Activated CD4-positive, alpha-beta memory T cell treated with anti-CD3 and anti-CD28 coated beads for 36 hours (primary cell): ENCODE measurements at places on chromosomes 6 and 20.

- DNase-seq = no peak
- no peaks in the 10 kb centered on the region for H3K36me3 ChIP-seq
- peaks cover 3% of the 10 kb centered on the region for H3K27me3 ChIP-seq
Measured at GRCh38 chr6:156402227-156402626, 375.0 kb upstream of the ARID1B start.

GRCh38 chr6:14882394-14883026 lies 363.4 kb upstream of the JARID2 start:
- H3K27ac ChIP-seq = no peak overlapping the region
- H3K27me3 ChIP-seq = no peaks in the 10 kb centered on the region
- H3K4me1 ChIP-seq = peaks cover 20% of the 10 kb centered on the region
- H3K36me3 ChIP-seq = no peaks in the 10 kb centered on the region

DNA sequence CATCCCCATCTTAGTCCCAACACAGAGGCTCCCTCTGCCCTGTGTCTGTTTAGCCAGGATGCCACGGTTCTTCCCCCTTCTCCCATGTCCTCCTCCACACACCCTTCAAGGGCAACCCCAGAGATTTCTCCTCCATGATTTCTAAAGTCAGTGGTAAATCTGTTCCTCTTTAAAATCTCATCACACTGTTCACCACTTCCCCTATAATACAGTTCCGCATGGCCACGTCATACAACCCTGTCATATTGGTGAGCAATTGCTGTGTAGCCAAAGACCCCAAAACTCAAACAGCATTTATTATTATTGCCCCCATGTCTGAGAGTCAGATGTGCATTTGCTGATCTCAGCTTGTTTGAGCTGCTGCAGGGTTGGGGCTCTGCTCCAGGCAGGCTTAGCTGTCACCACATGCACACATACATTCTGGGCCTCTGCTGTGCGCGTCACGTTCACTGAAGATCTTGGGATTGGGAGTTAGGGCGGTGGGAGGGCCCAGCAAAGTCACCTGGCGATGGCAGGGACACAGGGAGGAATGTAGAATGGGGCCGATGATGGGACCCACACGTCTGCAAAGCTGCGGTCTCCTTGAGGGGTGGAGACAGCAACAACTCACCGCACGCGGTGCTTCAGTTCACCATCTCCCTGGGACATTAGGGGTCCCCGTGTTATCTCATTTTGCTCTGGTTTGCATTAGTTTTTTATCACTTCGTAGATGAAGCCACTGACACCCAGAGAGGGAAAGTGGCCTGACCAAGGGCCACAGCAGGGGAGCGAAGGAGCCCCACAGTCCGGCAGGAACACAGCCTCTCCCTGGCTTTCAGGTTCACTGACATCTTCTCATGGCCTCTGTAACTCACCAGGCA lies 36.9 kb upstream of the CD93 start:
- H3K4me1 ChIP-seq = no peaks in the 10 kb centered on the region
- H3K4me3 ChIP-seq = no peak overlapping the region
- no peak overlapping the region for H3K27ac ChIP-seq
- no peaks in the 10 kb centered on the region for H3K36me3 ChIP-seq
- DNase-seq = no peak

- no peaks in the 10 kb centered on the region for H3K4me1 ChIP-seq
- H3K4me3 ChIP-seq = no peak overlapping the region
- H3K27me3 ChIP-seq = no peaks in the 10 kb centered on the region
- H3K27ac ChIP-seq = no peak overlapping the region
Measured at GRCh38 chr6:104252276-104252675, 607.4 kb downstream of the HACE1 start.

DNA sequence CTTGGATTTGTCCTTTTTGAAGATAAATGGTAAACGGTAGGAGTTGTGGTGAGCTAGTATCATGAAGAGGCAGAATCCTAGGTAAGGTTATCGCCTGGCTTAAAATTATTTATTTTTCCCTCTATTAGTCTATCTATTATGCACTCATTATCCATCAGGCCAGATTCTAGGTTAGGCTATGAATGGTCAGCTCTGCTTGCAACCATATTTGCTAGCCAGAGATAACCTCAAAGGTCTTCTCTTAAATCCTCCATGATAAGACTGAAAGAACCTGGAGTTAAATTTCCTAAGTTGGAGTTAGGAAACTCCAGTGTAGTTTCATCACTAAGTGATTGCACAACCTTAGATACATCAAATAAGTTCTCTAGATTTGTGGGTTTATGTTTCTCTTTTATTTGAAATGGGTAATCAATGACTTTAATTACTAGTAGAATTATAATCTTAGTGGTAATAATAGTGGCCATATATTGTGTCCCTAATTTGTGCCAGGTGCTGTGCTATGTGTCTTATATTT lies 302.1 kb upstream of the RUNX2 start:
- no peaks in the 10 kb centered on the region for H3K27me3 ChIP-seq
- H3K27ac ChIP-seq = no peak overlapping the region
- H3K4me3 ChIP-seq = no peak overlapping the region
- no peak for DNase-seq
- peaks cover 14% of the 10 kb centered on the region for H3K4me1 ChIP-seq

DNA sequence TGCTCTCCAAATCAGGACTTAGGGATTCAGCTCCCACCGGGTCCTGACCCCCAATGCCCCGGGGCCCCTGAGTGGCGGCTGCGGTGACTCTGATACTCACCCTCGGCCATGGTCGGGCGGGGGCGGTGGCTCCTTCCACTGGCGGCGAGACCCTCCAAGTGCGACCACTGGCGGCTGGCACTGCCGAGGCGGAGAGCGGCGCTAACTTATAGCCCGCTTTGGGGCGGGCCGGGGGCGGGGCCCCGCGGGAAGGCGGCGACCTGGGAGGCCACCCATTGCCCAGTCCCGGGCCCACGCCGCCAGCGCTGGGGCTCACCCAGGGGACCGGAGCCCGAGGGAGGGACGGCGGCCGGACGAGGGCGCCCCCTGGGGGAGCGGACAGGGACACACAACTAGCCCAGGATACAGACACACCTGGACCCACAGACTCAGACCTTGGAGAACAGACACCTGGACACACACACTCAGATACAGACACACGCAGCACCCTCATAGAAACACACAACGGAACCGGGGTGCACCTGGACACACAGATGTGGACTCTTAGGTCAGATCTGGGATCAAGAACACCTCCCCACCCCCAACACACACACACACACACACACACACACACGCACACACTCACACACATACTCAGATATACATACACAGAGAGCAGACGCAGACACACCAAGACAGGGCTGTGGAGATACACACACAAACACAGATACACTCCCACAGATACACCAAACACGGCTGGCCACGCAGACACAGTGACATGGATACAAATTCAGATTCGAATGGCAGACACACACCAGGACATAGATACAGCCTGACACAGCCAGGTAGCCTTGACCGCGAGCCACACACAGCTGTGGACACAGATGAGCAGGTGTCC lies at the start of gene TGM2:
Gene TGM2 (minus strand): TSS at position 182 of the 877 bp plus-strand sequence. CDS start 72 bp downstream, at position 110.
- no peaks in the 10 kb centered on the region for H3K36me3 ChIP-seq
- no peak within 1 kb of the TSS for H3K27ac ChIP-seq
- peaks cover 24% of the 10 kb centered on the region for H3K27me3 ChIP-seq

DNA sequence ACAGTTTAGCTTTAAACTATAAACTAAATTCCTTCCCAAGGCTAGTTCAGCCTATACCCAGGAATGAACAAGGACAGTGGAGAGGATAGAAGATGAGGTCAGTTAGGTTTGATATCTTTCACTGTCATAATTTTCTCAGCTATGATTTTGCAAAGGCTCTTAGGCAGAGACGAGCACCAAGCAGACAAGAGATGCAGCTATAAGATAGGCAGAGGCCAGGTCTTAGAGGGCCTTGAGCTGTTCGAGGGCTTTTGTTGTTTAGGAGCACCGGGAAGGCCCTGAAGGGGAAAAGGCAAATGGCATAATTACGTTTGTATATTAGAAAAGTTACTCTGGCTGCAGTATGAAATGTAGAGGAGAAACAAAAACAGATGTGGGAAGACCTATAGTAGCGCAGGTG lies 59.8 kb downstream of the DOP1A start:
- no peaks in the 10 kb centered on the region for H3K27me3 ChIP-seq
- peaks cover 17% of the 10 kb centered on the region for H3K36me3 ChIP-seq
- DNase-seq = no peak
- H3K4me1 ChIP-seq = no peaks in the 10 kb centered on the region
- no peak overlapping the region for H3K27ac ChIP-seq

- no peaks in the 10 kb centered on the region for H3K4me1 ChIP-seq
- no peak overlapping the region for H3K4me3 ChIP-seq
- H3K27me3 ChIP-seq = peaks cover 5% of the 10 kb centered on the region
- DNase-seq = no peak
- no peaks in the 10 kb centered on the region for H3K36me3 ChIP-seq
Measured at GRCh38 chr20:57950764-57951485, 241.1 kb upstream of the PMEPA1 start.

DNA sequence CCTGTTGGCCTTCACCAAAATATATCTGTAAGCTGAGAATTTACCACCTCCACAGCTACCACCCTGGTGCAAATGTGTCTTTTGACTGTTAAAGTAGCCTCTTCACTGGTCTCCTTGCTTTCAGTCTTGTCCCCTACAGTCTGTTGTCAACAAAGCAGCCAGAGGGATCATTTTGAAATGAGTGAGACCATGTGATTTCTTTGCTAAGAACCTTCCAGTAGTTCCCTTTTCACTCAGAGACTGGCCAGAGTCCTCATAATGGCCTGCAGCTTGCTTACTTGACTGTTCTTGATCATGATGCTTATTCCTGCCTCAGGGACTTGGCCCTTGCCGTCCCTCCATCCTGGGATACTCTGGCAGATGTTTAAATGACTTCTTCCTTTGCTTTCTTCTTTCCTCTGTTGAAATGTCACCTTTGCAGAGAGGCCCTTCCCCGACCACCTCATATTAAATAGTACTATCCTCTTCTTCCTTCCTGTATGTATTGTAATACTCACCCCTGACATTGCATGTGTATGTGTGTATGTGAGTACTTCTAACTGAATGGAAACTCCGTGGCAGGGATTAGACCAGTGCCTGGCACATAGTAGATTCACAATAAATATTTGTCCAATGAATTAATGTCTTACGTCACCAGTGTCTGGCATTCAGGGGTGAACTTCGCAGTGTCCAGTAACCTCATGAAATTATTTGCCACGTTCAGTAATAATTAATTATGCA lies 5.0 kb downstream of the MANBAL start:
- H3K27me3 ChIP-seq = no peaks in the 10 kb centered on the region
- H3K4me1 ChIP-seq = peaks cover 52% of the 10 kb centered on the region
- no peak for DNase-seq
- H3K4me3 ChIP-seq = no peak overlapping the region

- H3K27me3 ChIP-seq = no peaks in the 10 kb centered on the region
- H3K4me1 ChIP-seq = no peaks in the 10 kb centered on the region
- no peak overlapping the region for H3K27ac ChIP-seq
- DNase-seq = no peak
Measured at GRCh38 chr6:48736501-48737206, 625.7 kb upstream of the PTCHD4 start.

DNA sequence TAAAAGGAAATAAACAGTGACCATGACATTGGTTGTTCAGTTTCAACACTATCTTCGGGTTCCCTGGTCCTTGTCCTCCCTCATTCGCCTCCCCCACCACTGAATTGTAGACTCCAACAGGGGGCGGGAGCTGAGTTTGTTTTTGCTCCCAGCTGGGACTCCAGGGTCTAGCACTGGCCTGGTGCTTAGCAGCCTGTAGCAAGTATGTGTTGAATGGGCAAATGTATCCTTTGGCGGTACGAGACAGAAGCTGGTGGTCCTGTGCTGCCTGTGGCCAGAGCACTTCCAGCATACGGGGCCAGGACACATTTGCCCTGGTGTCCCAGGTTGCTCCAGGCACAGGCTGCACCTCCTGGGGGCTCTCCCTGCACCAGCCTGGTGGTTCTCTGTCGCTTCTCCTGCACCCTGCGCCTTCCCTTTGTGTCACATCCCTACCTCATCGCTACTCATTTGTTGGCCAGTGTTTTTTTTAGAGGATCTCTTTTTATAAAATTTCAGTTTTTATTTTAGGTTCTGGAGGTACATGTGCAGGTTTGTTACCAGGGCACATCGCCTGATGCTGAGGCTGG lies 40.1 kb downstream of the PHACTR3 start:
- H3K27me3 ChIP-seq = no peaks in the 10 kb centered on the region
- DNase-seq = no peak
- H3K27ac ChIP-seq = no peak overlapping the region

DNA sequence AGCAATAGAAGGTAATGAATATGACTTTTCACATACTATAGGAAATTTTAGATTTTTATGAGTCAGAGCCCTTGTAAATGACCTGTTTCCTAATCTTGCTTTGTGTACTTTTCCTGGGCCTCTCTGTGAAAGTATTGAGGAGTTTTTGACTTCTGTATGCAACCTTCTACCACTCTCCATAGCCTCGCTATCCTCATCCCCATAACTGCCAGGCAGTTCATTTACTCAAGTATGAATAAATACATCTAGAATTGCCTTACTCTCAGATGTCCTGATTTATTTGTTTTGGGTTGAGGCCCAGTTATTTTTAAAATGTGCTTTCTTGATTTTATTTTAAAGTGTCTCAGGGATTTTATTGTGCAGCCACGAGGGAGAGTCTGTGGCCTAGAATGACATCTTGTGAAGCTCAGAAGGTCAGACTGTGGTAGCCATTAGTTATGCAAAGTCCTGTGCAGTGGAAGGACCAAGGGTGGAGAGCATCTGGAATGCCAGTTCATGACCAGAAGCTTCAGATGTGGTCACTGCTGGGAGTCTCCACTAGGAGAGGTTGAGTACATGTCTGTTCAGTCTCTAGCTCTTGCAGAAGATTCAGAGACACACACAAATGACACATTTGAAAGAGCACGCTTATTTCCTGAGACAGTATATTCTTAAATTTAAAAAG lies 346.2 kb upstream of the IMPG1 start:
- no peaks in the 10 kb centered on the region for H3K4me1 ChIP-seq
- no peak for DNase-seq

- no peaks in the 10 kb centered on the region for H3K36me3 ChIP-seq
- no peak overlapping the region for H3K4me3 ChIP-seq
- H3K27me3 ChIP-seq = no peaks in the 10 kb centered on the region
- H3K27ac ChIP-seq = no peak overlapping the region
- H3K4me1 ChIP-seq = peaks cover 38% of the 10 kb centered on the region
- no peak for DNase-seq
Measured at GRCh38 chr20:5657190-5657875, 92.9 kb upstream of the SHLD1 start.

- no peak overlapping the region for H3K4me3 ChIP-seq
- H3K27ac ChIP-seq = no peak overlapping the region
- DNase-seq = no peak
- no peaks in the 10 kb centered on the region for H3K4me1 ChIP-seq
Measured at GRCh38 chr20:4295226-4295625, 279.9 kb upstream of the RNF24 start.

- no peaks in the 10 kb centered on the region for H3K27me3 ChIP-seq
- H3K27ac ChIP-seq = no peak overlapping the region
- H3K4me1 ChIP-seq = no peaks in the 10 kb centered on the region
- H3K4me3 ChIP-seq = no peak overlapping the region
- H3K36me3 ChIP-seq = no peaks in the 10 kb centered on the region
Measured at GRCh38 chr6:63724721-63725120, 89.1 kb downstream of the PHF3 start.

DNA sequence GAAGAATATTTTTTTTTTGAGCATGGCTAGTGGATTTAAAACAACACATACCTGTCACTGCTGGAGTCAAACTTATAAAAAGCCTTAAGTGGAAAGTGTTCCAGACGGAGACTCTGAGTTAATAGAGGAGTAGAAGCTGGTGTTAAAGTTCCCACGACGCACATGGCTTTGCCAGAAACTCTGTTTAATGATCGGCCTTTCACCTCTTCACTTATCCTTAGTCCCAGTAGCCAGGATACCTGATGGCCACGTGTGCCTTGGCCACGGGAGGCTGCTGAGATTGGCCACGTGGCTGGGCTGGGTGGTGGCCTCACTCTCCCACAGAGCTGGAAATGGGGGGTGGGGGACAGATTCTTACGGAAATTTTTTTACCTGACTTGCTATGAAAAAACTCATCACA lies 333.1 kb downstream of the ZFAND3 start:
- no peaks in the 10 kb centered on the region for H3K4me1 ChIP-seq
- H3K27me3 ChIP-seq = no peaks in the 10 kb centered on the region
- H3K4me3 ChIP-seq = no peak overlapping the region
- no peak for DNase-seq
- peaks cover 4% of the 10 kb centered on the region for H3K36me3 ChIP-seq
